ENCODE measurements at places on chromosomes 3 and 15.
A peak's percentile ranks its signal among the peaks of the same experiment; 100 is the strongest.

- peak overlapping the region; percentile 10 for H3K4me3 ChIP-seq
- no peaks in the 10 kb centered on the region for H3K27me3 ChIP-seq
- H3K27ac ChIP-seq: no peak overlapping the region
- peaks cover 37% of the 10 kb centered on the region for H3K4me1 ChIP-seq
- no peak for DNase-seq
Observed at GRCh38 chr3:128054367-128054766, 2.1 kb downstream of the SEC61A1 start.

- H3K4me1 ChIP-seq: no peaks in the 10 kb centered on the region
- no peak for DNase-seq
- no peak overlapping the region for H3K27ac ChIP-seq
- no peaks in the 10 kb centered on the region for H3K36me3 ChIP-seq
- no peaks in the 10 kb centered on the region for H3K27me3 ChIP-seq
Observed at GRCh38 chr3:39268549-39268900, 11.3 kb downstream of the CX3CR1 start.

GRCh38 chr3:78978037-78978436 is 789.8 kb downstream of the ROBO1 start:
- H3K27me3 ChIP-seq: no peaks in the 10 kb centered on the region
- H3K4me3 ChIP-seq: no peak overlapping the region
- H3K36me3 ChIP-seq: no peaks in the 10 kb centered on the region

- no peak for DNase-seq
- no peak overlapping the region for H3K4me3 ChIP-seq
- H3K4me1 ChIP-seq: no peaks in the 10 kb centered on the region
- H3K27me3 ChIP-seq: no peaks in the 10 kb centered on the region
- no peak overlapping the region for H3K27ac ChIP-seq
Observed at GRCh38 chr3:128021768-128022372, 30.4 kb upstream of the SEC61A1 start.

DNA sequence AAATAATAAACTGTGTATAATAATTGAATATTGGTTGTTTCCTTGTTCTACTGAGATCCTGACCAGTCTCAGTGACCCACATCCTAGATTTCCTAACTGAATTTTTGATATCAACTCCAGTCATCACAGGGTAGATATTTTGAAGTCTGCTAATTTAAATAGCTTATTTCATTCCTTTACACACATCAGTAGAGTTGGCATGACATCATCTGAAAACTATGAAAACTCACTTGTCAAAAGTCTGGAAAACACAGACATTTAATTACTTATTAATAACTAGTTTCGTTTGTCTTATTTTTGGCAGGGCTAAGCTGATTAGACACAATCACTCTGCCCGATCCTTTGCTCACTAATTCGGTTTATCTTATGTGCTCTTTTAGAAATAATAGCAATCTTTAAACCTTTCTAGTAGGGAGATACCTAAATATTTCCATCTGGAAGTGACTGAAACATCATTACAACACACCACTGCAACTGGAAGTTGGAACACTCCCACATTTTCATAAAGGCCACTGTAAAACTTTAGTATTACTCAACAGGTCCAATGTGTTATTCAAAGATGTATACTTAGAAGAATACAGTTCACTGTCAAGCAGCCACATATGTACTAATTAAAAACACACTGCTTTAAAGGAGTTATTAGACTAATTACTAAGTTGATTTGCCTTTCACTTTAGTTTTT is 198.4 kb upstream of the ZNF717 start:
- H3K27me3 ChIP-seq: no peaks in the 10 kb centered on the region
- no peaks in the 10 kb centered on the region for H3K36me3 ChIP-seq
- no peak for DNase-seq
